ENCODE measurements at places on chromosomes 6 and 20.
A peak's percentile ranks its signal among the peaks of the same experiment; 100 is the strongest.

- peak; percentile 53 for DNase-seq
Observed at GRCh38 chr6:18262702-18263417, 1.5 kb downstream of the DEK start.

- DNase-seq, result no peak
Observed at GRCh38 chr6:14732844-14733757, 512.8 kb upstream of the JARID2 start.

DNA sequence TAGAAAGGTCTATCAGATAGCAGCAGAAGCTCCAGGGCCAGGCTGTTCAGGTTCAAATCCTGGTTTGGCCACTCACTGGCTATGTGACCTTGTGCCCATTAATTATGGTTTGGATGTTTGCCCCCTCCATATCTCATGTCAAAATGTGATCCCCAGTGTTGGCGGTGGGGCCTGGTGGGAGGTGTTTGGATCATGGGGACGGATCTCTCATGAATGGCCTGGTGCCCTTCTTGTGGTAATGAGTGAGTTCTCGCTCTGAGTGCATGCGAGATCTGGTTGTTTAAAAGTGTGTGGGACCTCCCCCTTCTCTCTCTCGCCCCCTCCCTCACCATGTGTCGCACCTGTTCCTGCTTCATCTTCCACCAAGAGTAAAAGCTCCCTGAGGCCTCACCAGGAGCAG, 240.9 kb downstream of the LRFN2 start:
- no peak for DNase-seq

DNA sequence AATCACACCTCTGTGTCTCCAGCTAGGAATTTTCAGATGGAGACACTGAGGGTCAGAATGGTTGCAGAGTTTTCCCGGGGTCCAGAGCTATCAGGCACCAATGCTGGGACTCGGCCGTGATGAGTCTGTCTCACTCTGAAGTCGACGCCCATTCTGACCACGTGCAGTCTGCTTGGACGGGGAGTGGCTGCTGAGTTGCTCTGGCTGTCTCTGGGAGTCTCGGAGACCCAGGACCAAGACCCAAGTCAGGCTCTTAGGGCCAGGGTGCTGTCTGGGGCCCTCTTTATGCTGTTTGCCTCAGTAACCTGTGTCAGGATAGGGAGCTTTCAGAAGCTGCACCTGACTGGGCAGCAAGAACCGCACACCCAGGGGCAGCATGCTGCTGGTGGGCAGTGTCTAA, 4.6 kb downstream of the IP6K3 start:
- DNase-seq, result no peak

- no peak for DNase-seq
Observed at GRCh38 chr6:39228111-39228971, 934 bp downstream of the KCNK5 start.

GRCh38 chr20:12925210-12925755, 83.5 kb upstream of the SPTLC3 start:
- DNase-seq, result peak; percentile 4

DNA sequence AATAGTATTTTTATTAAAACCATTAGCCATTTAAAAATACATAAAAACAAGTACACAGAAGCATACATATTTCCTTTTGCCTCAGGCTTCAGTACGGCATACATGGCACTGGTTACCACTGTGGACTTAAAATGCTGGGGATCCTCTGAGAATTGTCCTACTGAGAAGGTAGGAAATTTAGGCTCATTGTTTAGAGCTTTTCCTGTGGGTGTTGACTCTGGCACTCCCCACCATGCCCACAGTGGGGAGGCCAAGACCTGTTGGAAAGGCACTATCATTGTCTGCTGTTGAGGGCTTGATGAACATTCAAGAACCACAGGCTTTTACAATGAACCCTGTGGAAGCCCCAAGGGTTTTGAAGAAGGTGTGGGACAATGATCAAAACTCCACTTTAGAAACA, 473.4 kb downstream of the BTBD3 start:
- no peak for DNase-seq

DNA sequence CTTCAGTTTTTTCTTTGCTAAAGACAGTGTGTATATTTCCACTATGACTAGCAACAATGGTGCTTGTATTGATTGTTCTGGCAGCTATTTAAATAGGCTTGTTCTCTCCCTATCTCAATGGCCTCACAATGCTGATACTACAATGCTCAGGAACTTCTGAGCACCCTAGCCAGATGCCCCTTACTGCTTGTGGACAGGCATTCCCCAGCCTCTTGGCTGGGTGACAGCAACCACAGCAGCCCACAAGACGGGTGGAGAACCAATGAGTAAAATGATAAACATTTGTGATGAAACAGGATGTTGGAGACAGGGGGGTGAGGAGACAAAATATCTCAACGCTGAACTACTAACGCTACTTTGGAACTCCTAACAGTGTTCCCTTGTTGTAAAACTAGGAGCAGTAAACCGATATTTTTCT, 42.3 kb downstream of the HIVEP2 start:
- DNase-seq, result peak; percentile 74

GRCh38 chr6:508614-509013, 117.1 kb downstream of the IRF4 start:
- no peak for DNase-seq

DNA sequence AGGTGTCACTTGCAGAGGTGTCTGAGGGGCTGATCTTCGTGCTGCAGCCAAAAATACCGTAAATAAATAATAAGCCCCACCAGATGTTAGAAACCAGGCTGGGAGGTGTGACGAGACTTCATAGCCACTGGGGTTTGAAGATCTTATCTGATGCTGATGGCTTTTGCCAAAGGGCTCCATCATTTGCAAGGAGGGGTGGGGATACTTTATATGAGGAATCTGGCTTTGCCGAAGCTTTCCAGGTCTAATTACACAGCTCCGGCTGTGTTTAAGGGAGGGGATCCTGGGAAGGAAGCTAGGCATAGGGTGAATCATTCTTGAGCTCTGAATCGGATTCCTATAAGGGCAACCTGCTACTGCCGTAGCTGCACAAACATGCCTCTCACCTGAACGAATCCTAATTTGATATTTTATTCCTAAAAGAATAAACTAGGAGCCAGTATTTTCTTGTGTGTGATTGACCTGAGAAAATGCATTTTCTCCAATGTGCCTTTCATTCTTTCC, 249.6 kb downstream of the SOD2 start:
- DNase-seq, result no peak

GRCh38 chr6:79818471-79818870, 128.9 kb downstream of the ELOVL4 start:
- no peak for DNase-seq

- no peak for DNase-seq
Observed at GRCh38 chr6:105806486-105806920, 279.6 kb upstream of the PRDM1 start.
